ENCODE measurements at places on chromosomes 1 and 21.
A peak's percentile ranks its signal among the peaks of the same experiment; 100 is the strongest.

GRCh38 chr1:108896146-108897145 is 19.7 kb downstream of the GPSM2 start:
- no peak for DNase-seq

GRCh38 chr21:24470852-24471251 is 1136.4 kb downstream of the MRPL39 start:
- no peak for DNase-seq

- no peak for DNase-seq
These were observed 107.5 kb downstream of the ZNF281 start for GRCh38 chr1:200302192-200302920.

DNA sequence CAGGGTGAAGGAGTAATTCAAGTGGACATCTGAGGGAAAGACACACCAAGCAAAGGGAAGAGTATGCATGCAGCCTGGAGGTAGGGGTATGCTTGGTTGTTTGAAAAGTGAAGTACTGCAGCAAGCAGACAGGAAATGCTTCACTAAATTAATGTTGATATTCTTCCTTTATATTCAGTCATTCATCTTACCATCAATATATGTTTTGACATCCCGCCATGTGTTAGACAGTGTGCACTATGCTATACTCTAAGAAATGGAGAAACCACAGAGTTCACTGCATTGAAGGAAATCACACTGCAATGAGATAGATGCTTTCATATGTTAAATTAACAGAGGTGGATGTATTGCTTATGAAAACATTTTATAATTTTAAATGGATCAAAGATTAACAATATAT is 82.9 kb downstream of the HSPA13 start:
- no peak for DNase-seq

GRCh38 chr1:84712276-84712874 is 22.1 kb upstream of the SSX2IP start:
- DNase-seq = no peak

GRCh38 chr1:226672339-226672762 is 66.7 kb downstream of the ITPKB start:
- no peak for DNase-seq

DNA sequence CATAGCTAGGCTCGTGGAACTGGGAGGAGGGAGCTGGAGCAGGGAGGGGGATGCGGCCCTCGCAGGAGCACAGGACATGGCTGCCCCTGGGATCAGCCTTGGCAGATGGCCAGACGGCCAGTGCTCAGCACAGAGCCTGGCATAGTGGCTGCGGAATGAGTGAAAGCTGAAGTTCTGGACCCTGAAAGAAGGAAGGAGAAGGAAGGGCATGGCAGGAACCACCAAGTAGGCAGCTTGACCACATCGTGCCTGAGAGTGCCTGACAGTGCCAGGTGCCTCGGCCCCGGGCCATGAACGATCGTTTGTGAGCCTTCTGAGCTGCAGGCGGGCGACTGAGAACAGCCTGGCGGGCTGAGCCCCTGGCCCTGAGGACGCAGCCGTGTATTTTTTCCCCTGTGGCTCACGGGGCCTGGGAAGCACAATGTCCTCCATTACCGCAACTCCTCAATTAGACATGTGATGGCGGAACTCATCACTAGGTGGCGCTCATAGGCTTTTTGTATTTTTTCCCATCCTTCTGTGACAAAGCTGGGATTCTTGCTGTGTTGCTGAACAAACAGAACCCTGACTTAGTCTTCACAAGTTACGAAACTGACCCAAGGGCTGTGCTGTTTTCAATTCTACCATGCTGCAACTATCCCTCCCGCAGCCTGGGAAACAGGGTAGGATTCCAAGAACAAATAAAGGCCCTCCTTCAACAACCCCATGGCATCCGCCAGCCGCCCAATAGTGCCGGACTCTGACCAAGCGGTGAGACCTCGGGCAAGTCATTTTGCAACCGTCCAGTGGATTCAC is 29.9 kb upstream of the TMEM61 start:
- peak; percentile 63 for DNase-seq

DNA sequence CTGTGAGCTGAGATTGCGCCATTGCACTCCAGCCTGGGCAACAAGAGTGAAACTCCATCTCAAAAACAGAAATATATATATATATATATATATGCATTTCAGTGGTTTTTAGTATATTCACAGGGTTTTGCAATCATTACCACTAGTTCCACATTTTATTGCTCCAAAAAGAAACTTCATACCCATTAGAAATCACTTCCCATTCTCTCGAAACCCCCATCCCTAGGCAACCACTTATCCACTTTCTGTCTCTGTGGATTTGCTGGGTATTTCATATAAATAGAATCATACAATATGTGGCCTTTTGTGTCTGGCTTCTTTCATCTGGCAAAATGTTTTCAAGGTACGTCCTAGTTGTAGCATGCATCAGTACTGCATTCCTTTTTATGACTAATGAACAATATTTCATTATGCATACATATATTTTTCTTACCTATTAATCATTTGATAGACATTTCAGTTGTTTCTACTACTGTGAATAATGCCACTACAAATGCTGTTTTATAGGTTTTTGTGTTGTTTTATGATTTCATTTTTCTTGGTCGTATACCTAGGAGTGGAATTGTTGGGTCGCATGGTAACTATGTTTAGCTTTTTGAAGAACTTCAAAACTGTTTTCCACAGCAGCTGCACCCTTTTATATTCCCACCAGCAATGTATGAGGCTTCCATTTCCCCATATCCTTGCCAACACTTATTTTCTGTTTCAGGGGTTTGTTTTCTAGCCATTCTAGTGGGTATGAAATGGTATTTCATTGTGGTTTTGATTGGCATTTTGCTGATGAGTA is 95.9 kb downstream of the PHTF1 start:
- no peak for DNase-seq

DNA sequence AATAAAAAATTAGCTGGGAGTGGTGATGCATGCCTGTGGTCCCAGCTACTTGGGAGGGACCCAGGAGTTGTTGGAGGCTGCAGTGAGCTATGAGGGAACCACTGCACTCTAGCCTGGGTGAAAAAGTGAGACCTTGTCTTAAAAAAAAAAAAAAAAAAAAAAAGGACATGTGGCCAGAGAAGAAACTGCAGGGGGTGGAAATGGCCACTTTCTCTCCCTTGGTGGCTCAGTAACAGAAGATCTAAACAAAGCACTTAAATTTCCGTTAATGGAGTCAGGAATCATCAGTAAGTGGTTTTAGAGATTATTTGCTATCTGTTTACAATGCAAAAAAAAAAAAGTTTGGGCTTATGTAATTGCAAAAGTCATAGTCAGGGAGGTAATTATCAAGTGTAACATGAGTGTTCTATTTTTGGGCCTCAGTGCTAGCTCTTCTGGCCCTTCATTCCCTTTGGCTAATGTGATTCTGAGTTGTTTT is 19.3 kb upstream of the OPRD1 start:
- no peak for DNase-seq

GRCh38 chr21:34559089-34559631 is 47.1 kb upstream of the KCNE1 start:
- no peak for DNase-seq
